ENCODE measurements at places on chromosomes 3 and 15.

DNA sequence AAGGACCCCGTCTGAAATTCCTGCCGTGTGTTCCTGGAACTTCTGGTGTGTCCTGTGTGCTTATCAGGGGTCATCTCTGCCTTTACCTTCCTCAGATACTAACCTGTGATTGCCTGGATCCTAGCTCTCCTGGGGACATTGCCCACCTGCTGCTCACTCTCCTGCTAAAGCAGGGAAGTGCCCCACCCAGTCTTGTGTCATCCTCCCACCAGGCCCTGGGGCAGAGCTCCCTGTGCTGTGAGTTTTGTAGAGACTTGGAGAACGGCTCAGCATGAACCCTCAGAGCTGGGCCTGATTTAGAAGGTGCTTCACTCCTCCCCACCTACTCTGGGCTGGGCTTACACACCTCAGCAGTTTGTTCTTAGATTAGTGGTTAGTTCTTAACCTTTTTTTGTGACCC, 3.8 kb upstream of the TMEM44 start:
- DNase-seq: no peak

DNA sequence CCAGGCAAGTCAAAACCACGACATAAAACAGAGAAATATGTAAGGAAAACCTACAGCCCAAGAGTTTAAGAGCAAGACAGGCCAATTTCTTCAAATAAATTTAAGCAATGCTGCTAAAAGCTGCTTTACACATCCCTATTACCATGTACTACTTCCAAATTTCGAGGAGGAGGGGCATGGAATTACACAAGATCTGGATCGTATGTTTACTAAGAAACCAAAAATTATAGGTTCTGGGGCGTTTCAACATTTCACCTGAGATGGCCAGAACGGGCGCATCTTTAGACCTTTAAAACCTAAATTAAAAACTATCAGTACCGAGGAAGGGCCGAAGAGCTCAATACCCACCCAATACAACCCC, 664 bp upstream of the NR2C2 start:
- no peak for DNase-seq

- no peak for DNase-seq
Observed at GRCh38 chr3:15934389-15935195, 136.8 kb upstream of the ANKRD28 start.

GRCh38 chr3:78277801-78278200, 1237.9 kb downstream of the ROBO2 start:
- DNase-seq: no peak

DNA sequence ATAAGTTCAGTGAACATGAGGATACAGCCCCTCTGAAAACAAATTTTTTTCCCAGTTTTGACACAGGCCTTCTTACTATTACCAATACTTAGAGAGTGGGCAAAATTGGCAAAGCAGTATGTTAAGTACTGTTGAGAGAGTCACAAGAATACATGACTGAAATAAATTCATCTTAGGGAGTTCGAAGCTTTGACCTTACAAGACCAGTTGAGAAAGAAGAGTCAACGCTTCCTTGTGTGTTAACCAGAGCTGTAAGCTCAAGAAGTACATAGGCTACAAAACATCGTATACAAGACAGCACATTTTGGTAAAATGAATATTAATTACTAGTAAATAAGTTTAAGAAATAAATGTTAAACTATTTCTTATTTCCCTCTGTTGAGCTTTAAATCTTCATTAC, 164.4 kb upstream of the RORA start:
- no peak for DNase-seq

GRCh38 chr3:97804471-97804870, 17.3 kb upstream of the CRYBG3 start:
- DNase-seq: no peak

GRCh38 chr15:75675579-75676404, 28.1 kb downstream of the SNX33 start:
- DNase-seq: no peak

DNA sequence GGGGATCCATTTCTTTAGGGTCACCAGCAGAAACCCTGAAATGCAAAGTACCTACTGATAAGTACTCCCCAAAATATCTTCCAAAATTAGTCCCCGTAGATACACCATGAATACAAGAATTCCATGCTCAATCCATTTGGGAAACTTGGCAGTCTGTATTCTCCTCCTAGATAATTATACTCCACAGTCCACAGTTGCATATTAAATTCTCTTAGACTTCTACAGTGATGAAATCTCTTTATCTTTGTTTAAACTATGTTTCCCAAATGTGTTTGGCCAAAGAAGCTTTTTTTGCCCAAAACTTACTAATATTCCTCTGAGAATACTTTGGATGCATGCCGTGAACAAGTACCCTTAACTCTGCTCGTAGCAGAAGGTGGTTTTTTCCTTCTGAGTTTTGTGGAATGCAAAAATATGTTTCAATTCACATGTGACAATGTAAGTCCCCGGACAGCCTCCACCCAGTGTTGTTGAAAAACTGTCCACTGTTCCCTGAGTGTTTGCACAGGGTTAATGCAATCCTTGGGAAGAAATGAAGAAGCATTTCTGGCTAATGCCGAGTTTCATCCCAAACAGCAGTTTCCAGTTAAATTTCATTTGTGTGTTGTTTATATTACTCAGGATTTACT, 126.7 kb downstream of the ARNT2 start:
- DNase-seq: peak; percentile 47

- DNase-seq: peak; percentile 57
Observed at GRCh38 chr3:178671791-178672190, 135.6 kb downstream of the KCNMB2 start.

DNA sequence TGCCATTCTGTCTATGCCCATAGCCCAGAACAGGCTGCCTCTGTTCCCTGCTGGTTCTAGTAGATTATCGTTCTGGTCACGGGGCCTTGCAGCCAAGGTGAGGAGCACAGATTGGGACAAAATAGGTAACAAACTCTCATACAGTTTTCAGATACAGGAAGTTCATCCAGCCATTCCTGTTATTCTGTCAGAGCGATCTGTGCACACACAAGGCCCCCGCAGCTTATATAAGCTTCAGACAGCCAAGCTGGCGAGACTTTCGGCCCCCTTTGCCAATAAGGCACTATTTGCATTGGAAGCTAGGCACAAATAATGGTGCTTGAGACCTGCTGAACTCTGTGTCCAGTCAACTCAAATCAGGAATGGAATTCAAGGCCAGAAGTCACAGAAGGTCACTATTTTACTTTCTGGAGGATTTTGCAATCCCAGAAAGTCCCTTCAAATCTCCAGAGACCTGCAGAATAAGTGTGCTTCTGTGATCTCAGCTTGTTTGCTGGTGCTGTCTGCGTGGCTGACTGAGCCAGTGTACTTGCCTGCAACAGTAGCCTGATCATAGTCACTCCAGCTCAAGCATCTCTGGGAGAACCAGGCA, 69.4 kb downstream of the BFSP2 start:
- DNase-seq: no peak

DNA sequence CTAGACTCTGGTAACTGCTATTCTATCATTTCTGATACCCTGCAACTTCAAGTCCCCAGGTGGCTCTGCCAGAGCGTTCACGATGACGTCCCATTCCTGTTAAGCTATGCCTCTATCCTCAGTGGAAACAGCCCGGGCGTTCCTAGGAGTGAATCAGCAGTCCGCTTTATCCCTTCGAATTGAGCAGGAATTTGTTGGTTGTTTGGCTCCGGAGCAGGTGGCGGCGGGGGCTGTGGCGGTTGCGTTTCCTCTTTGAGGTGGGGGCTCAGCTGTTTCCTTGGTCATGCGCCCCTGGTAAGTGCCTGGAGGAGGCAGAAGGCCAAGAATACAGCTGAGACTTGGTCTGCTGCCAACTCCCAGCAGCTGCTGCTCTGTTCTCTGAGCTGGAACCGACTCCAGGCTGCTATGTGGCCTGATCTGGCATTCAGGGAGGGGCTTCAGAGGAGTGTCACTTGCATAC, 25.2 kb downstream of the ARPP21 start:
- no peak for DNase-seq

- DNase-seq: peak; percentile 29
Observed at GRCh38 chr3:143674100-143674968, 173.9 kb downstream of the SLC9A9 start.

GRCh38 chr15:85611361-85611760, 183.4 kb downstream of the KLHL25 start:
- DNase-seq: no peak

GRCh38 chr3:133137042-133137996, 99.1 kb downstream of the TMEM108 start:
- DNase-seq: no peak

- DNase-seq: no peak
Observed at GRCh38 chr15:59407946-59408345, 30.0 kb upstream of the FAM81A start.

- DNase-seq: no peak
Observed at GRCh38 chr15:64808785-64809453, 16.5 kb downstream of the PIF1 start.

DNA sequence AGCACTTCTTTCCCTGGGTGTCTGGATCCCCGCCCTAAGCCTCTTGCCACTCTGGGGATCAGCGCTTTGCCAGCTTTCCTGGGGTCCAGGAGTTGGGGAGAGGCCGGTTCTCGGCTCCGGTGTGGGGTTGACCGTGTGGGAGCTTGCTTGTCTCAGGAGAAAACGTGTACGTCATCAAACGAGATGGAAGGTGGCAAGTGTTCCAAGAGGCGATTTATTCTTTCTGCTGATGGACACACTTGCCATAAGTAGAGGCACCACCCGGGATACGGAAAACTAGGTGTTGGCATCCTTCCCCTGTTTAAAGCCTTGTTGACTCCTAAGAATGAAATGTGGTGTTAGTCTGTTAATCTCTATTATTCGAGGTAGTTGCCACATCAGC, 295 bp downstream of the ZWILCH start:
- DNase-seq: no peak

GRCh38 chr15:97691799-97692198, 268.7 kb upstream of the ARRDC4 start:
- no peak for DNase-seq

- DNase-seq: no peak
Observed at GRCh38 chr3:107822308-107822707, 268.5 kb downstream of the CD47 start.

DNA sequence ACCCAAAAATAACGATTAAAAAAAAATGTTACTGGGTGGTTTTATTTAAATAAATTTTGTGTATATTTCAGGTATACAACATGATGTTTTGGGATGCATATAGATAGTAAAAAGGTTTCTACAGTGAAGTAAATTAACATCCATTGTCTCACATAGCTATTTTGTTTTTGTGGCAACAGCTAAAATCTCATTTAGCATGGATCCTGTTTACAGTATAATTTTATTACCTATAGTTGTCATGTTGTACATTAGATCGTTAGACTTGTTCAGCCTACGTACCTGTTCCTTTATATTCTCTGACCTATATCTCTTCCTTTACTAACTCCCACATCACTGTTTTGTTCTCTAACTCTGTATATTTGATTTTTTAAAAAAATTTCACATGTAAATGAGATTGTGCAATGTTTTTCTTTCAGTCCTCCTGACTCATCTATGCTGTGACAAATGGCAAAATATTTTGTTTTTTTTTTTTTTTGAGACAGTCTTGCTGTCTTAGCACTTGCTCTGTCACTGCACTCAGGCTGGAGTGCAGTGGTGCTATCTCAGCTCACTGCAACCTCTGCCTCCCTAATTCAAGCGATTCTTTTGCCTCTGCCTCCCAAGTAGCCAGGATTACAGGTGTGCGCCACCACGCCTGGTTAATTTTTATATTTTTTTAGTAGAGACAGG, 45.6 kb downstream of the OIP5 start:
- DNase-seq: no peak

GRCh38 chr15:77426871-77427270, 6.2 kb downstream of the HMG20A start:
- DNase-seq: no peak

DNA sequence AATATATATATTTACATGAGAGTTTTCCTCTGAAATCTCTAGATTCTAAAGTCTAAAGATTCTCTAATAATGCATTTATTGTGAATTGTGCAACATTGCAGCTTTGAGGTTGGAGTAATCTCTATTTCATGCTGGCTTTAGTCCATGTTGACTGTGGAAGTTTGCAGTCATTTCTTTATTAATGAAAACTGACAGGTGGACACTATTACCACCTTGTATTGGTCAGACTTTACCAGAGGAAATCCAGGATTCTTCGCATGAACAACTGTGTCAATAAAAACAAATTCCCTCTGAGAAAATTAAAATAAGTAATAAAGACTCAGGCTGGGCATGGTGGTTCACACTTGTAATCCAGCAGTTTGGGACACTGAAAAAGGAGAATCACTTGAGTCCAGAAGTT, 274.1 kb downstream of the SHQ1 start:
- no peak for DNase-seq

DNA sequence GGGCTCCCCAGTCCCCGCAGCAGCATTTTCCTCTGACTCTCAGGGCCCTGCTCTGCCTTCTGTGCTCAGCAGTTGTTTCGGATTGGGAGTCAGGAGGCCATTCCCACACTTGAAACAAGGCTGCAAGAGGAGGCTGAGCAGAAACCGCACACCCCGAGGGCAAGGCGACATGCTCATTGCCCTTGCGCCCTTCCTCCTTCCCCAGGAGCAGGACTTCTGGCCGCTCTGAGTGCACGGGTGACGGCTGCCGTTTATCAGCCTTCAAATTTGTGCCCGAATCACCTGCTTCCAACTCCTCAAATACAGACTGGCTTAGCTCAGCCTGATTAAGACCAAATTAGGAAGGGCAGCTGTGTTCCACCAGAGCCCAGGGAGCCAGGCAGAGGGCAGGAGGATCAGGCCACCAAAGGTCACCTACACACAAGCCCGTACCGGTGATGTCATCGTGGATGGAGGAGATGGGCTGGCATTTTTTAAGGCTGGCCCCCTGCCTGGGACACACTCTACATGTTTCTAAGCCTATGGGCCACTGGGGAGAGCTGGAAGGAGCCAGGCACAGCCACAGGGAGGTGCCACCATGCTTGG, 38.1 kb downstream of the TM2D3 start:
- DNase-seq: no peak

- DNase-seq: no peak
Observed at GRCh38 chr15:50219820-50220219, 37.8 kb downstream of the SLC27A2 start.

DNA sequence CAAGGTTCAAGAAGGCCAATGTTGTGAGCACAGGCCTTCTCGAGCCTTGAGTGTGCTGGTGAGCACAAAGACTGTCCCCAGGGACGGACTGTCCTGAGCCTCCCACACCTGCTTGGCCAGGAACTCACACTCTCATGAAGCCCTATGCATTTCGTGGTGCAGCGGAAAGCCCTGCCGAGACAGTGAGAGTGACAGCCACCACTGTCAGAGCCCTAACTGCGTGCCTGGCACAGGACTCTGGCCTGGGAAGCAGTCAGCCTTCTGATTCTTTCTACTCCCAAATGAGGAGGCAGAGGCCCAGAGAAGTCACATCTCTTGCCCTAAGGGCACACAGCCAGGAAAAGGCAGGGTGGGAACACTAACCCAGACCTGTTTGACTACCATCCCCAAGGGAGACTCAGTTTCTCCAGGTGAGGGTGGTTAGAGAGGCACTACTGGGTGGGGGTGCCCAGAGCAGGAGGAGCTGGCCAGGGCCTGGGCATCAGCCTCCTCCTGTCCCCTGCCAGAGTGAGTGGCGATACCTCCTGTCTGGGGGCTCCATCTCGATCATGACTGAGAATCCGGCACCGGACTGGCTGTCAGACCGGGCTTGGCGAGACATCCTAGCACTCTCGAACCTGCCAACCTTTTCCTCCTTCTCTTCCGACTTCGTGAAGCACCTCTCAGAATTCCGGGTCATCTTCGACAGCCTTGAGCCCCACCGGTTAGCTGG, 50.8 kb downstream of the SEMA3G start:
- no peak for DNase-seq

All from AG09309 (cell line).